ENCODE measurements at places on chromosomes 6 and 20.

GRCh38 chr6:82693094-82693493 is 329.5 kb downstream of the TPBG start:
- DNase-seq, result no peak

GRCh38 chr6:166703149-166703710 is 76.2 kb upstream of the RPS6KA2 start:
- DNase-seq, result no peak

GRCh38 chr20:19625426-19625825 is 132.6 kb upstream of the RIN2 start:
- DNase-seq, result no peak

DNA sequence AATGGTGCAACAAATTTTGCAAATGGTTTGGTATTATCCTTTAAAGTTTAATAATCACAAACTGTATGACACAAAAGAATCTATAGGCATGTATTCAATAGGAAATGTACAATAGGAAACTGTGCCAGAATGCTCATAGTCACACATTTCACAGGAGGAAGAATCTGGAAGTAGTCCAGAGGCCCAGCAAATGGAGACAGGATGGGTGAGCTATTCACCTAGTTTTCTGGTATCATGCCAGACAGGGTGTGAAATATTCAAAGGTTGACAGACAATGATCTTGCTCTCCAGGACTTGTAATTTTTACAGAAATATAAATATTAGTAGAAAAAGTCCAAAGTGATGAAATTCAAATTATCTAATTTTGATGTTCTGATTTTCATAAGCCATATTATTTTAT is 520.1 kb upstream of the IMPG1 start:
- no peak for DNase-seq

DNA sequence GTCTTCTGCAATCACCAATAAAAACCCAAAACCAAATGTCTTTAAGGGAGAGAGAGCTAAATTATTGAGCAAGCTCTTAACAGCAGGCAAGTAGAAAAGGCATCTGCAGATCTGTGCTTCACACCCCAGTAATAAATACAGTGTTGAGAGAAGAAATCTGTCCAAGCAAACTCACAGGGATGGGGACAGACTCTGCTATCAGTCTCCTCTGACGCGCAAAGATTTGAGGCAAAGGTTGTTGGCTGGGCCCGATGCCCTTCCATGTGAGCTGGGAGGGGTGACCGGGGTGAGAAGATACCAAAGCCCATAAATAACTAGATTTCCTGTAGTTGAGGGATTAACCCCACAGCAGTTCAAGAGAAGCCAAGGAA is 315.2 kb upstream of the SOX4 start:
- DNase-seq, result no peak

GRCh38 chr20:64115171-64115911 is 8.0 kb upstream of the NPBWR2 start:
- no peak for DNase-seq

- DNase-seq, result no peak
These were observed 52.8 kb downstream of the FKBP5 start for GRCh38 chr6:35635601-35636597.

- DNase-seq, result no peak
These were observed 294.8 kb downstream of the GMDS start for GRCh38 chr6:1950631-1951030.

GRCh38 chr20:17562804-17563305 is 7.0 kb upstream of the DSTN start:
- DNase-seq, result no peak

DNA sequence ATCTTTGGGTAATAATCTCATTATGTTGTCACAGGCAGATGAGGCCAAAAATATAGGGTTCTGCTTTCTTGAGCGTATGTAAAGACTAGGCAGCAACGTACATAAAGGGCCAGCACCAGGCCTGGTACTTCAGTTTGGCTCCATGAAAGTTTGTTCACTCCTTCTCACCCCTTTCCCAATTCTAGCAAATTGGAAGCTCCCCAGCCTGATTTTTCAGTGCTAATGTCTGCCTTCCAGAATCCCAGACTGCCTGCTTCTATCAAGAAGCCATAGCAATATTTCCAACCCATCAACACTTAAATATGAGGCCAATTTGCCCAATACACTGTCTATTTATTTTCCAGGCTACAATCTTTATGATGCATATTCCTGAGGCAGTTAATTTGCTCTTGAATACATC is 93.4 kb upstream of the PTPRT start:
- DNase-seq, result no peak

GRCh38 chr20:23235173-23236027 is 115.2 kb upstream of the NXT1 start:
- DNase-seq, result no peak

- no peak for DNase-seq
These were observed 24.7 kb upstream of the PHF3 start for GRCh38 chr6:63610944-63611343.

DNA sequence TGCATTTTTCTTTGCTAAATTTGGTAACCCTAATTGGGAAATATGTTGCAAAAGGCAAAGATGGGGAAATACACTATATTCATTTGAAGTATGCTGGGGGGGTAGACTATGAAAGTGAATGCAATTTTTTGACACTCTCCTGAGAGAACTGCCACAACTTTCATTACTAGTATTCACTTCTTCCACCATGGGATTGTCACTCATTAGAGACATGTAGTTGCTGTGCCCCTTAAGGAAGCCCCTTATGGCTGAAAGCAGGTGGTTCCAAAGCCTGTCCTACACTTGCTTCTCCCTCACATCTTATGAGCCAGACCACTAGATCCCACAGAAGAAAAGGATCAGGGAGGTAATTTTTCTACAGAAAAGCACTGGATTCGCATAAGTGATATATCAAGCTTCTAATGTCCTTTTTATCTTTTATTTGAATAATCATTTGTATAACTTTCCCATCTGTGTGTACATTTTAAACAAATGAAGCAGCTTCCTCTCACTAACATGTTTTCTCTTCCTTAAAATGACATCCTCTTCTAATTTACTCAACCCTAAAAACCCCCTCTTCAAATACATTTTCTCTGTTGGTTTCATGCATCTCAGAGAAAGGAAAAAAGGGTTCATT is 83.8 kb downstream of the GCLC start:
- DNase-seq, result peak; percentile 21

DNA sequence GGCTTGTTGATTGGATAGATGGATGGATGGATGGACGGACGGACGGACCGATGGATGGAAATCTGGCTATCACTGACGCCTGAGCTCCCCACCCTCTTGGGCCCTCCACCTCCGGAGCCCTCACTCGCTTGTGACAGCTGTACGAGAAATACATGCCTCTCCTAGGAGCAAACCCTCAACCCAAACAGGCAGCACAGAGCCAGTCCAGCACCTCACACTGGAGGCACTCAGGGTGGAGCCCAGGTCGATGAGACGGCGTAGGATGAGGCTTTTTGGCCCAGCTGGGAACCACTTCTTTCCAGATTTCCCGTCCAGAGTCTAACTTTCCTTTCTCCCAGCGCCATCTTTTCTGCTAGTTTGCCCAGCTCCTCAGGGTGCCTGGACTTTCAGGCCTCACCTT is 2.7 kb upstream of the LY6G5C start:
- DNase-seq, result no peak

DNA sequence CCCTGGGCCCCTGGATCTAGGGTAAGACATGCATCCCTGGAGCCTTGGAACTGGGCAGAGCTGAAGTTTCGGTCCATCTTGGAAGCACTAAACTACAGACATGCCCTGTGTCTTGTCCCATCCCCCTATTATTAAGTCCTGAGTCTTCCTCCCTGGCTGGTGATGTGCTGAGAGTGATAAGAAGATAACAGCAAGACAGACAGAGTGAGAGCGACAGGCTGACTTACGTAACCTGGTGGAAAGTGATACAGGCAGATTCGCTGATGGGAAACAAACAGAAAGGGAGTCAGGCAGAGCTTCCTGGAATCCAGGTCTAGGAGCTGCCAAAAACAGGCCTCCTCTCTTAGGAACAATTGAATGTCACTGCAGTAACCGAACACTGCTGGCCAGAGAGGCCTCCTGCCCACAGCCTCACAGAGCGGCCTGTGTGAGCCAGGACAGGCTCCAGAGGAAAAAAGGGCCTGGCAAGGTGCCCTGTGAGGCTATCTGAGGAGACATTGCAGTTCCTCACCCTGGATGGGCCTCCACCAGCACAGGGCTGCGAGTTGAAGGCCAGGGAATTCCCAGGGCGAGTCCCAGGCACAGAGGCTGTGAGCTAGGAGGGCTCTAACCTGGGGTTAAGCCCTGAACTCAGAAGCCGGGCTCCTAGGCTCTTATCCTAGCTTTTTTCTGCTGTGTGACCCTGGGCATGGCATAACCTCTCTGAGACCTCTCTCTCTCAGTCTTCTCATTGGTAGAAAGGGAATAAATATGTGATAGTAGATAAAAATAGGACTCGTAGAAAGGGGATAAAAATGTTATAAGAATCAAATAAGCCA is 34.2 kb upstream of the B4GALT5 start:
- no peak for DNase-seq

DNA sequence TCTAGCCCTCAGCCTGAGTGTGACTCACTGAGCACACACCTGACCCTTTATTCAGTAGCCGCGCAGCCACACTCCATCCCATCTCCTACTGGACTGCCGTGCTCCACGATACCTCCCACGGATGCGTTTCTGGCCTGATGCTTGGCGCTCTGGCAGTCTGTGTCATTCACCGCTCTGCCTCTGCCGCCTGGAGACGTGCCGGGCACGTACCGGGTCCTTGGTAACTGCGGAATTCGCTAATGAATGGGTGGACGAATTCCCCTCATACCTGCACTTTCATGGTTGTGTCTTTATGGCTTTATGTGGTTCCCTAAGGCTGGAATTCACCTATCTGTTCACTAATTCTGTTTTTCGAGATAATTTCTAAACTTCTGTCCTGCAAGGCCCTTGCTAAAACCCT is 405.7 kb downstream of the QKI start:
- DNase-seq, result no peak

DNA sequence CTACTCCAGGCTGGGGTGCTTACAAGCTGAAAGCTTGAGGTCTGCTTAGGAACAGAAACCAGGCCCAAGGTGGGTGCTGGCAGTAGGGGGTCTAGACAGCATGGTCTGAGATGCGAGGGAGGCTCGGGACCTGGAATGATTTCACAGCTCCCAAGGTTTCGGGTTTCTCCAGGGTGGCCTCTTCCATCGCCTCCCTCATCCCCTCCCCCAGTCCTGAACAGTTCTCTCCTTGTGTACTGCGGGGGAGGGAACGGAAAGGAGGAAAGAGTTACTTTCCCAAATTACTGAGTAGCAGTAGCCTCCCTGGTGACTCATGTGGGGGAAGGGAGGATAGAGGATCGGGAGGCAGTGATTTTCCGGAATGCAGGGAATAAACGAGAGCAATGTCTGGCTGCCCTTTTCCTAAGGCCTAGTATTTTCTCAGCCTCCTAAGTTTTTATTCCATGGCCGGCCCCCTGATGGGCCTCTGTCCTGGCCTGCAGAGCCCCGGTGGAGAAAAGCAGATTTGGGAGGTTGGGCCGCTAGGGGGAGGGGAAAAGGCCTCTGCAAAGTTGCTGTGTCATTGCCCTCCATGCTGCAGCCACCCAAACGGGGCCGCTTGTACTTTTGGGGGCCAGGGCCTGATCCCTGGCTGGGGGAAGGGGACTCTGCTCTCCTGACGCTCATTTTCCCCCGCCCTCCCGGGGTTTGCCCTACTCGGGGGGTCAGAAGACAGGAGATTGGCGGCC is 1.5 kb downstream of the BRD2 start:
- DNase-seq, result no peak

- DNase-seq, result no peak
These were observed 4.9 kb upstream of the BIRC7 start for GRCh38 chr20:63230800-63231268.

GRCh38 chr6:37731888-37732287 is 34.2 kb upstream of the MDGA1 start:
- no peak for DNase-seq

DNA sequence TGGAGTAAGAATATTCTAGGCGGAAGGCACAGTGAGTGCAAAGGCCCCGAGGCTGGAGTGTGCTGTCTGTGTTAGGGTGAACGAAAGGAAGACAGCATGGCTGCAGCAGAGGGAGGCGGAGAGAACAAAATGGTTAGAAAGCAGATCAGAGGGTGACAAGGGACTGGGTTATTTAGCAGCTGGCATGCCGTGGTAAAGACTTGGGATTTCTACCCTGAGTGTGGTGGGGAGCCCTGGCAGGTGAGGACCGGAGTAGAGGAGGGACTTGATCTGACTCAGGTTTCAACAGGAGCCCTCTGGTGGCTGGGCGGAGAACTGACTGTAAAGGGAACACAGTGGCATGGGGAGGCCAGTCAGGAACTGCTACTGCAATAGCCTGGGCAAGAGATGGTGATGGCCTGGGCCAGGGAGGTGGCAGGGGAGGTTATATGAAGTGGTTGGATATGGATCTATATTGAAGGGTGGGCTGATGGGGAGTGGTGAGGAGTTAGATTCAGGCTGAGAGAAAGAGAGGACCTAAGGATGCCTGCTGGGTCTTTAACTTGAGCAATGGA is 38.0 kb downstream of the PIM1 start:
- no peak for DNase-seq

DNA sequence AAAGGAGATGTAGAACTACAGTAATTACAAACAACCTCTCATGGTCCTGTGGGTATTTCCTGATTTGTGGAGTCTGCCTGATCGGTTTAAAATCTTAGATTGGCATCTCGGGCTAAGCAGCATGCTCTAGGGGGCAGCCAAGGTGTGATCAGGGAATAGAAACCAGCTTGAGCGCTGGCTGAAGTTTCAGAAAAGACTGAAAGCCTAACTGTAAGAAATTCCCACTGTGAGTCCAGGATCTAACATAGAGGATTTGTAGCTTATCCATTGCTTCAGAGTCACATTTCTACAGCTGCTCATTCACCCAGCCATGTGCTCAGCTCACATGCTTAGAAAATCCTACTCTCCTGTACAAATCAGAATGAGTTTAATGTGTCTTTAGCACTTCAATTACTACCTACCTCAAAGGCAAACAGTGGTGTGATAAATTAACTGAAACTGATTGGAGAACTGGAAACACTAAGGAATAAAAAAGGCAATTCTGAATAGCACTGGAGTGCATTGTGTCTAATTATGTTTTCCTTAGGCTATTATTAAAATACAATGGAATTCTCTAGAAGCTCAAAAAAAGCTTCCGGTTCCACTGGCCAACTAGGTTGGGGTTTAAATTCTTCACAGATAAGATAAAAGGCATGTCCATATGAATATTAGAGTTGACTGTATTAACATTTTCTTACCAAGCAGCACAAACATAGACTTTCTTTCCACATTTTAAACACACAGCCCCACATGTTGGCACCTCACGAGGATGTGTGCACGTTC is 73.8 kb upstream of the MPC1 start:
- DNase-seq, result no peak

DNA sequence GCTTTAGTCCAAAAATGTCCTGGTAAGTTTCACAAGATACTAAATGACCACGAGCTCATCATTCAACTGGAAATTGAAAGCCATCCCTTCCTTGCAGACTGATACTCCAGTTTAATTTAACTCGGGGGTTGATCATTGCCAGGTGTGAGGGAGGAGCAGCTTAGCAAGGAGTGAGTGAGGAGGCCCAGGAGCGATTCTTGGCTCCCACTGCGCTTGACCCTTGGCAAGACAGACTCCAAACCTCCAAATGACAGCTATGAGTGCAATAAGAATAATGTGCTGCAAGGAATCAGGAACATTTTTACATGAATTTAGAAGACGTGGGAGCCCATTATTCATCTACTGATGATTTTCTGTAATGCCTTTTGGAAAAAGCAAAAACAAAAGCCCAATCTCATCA is 64.9 kb downstream of the LAMA4 start:
- DNase-seq, result no peak

GRCh38 chr20:33859157-33859695 is 48.1 kb downstream of the CHMP4B start:
- no peak for DNase-seq
